ENCODE measurements at places on chromosomes 4 and X. TPM values are rescaled to one million over a fixed set of nuclear protein-coding genes. Genes with fewer than 3 reads are reported as not detected.

The C4orf36 gene
- total RNA-seq: not detected

The REELD1 gene
- not detected for total RNA-seq

The RIPPLY1 gene
- total RNA-seq: not detected

The ARMCX2 gene
- 8.7 TPM for total RNA-seq

The G6PD gene
- total RNA-seq: 65.8 TPM

The MAGEB6B gene
- not detected for total RNA-seq

The CAMK2D gene
- total RNA-seq: 82.9 TPM

The XAGE1B gene
- not detected for total RNA-seq

The FGF2 gene
- 0.36 TPM for total RNA-seq

The ZNF330 gene
- total RNA-seq: 60.3 TPM

The MAGEA4 gene
- not detected for total RNA-seq

The SLC10A6 gene
- total RNA-seq: not detected

The FGFR3 gene
- 0.21 TPM for total RNA-seq

The CDKL2 gene
- 1.1 TPM for total RNA-seq

The NIPAL1 gene
- total RNA-seq: 1.3 TPM

The CLIC2 gene
- total RNA-seq: 1.1 TPM

The NXF2 gene
- not detected for total RNA-seq

The SMIM43 gene
- total RNA-seq: not detected

The TSPAN7 gene
- total RNA-seq: 0.69 TPM

The SSR4 gene
- total RNA-seq: 194 TPM

The SPOCK3 gene
- total RNA-seq: not detected

The AMMECR1 gene
- total RNA-seq: 8.9 TPM

The CXorf65 gene
- 12.6 TPM for total RNA-seq

The NDP gene
- total RNA-seq: not detected

The RHOH gene
- 98.6 TPM for total RNA-seq

The MAPK10 gene
- not detected for total RNA-seq

The TMEM154 gene
- total RNA-seq: 18.1 TPM

The GABRG1 gene
- not detected for total RNA-seq

The ARHGAP36 gene
- total RNA-seq: not detected

The ATOH1 gene
- total RNA-seq: not detected

The GC gene
- not detected for total RNA-seq

The THAP6 gene
- total RNA-seq: 19.4 TPM

The GPR173 gene
- not detected for total RNA-seq

The CDKL5 gene
- 1.4 TPM for total RNA-seq

The CDX4 gene
- not detected for total RNA-seq

The FAM184B gene
- not detected for total RNA-seq

The SHOX gene
- not detected for total RNA-seq

The OPRPN gene
- total RNA-seq: not detected

The TBC1D8B gene
- 2.2 TPM for total RNA-seq

The SYP gene
- 5.4 TPM for total RNA-seq

The ARHGEF6 gene
- total RNA-seq: 54.1 TPM

All from activated CD4-positive, alpha-beta memory T cell treated with anti-CD3 and anti-CD28 coated beads for 36 hours (primary cell).